Stimulated activated CD4-positive, alpha-beta T cell treated with anti-CD3 and anti-CD28 coated beads, TNF-alpha, amount 100 ng/mL, for 4 hours (primary cell): ENCODE measurements at places on chromosomes 7 and 10.

- DNase-seq: no peak
Measured at GRCh38 chr10:88810196-88810961, 7.8 kb downstream of the LIPM start.

DNA sequence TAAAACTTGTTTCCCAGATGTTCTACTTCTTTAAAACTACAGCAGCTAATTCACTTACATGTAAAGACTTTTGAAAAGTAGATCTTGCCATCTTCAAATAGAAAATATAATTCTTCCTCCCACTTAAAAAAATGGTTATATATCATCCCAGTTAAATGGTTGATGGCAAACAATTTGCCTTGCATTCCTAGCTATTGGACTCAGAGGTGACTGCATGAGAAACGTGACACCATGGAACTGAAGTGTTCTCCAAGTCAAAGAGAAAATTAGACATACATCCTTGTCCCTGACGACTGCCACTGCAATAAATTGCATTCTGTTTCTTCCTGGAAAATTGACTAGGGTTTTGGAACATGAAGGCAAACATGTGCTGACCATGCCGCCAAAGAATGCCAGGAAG lies 95.0 kb upstream of the POM121L12 start:
- no peak for DNase-seq

GRCh38 chr7:50953303-50953702 lies 170.6 kb upstream of the GRB10 start:
- no peak for DNase-seq

DNA sequence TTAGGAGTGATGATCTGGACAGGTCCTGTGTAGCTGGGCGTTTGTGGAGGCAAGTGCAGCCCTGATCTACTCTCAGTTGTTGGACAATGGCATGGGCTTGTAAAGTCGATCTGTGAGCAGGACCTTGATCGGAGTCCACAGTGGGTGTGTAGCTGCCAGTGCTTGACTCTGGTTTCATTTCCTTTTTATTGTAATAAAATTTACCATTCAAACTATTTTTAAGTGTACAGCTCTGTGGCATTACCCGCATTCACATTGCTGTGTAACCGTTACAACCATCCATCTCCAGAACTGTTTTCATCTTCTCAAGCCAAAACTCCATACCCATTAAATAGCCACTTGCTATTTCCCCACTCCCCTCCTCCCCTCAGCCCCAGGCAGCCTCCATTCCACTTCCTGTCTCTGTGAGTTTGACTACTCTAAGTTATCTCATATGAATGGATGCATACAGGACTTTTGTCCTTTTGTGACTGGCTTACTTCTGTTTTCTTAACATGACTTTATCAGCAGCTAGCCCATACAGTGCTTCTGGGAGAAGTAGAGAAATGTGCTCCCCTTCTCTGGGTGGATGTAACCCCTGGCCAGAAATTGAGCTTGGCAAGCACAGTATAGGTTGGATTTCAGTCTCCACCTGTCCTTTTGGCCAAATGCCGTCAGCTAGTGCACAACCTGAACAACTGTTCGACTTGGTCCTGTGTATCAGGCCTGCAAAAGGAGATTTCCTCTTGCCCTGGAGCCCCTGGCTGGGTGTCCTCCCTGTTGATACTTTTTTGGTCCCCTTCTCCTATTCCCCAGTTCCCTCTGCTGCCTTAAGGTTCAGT lies 180.0 kb downstream of the LRMDA start:
- no peak for DNase-seq

DNA sequence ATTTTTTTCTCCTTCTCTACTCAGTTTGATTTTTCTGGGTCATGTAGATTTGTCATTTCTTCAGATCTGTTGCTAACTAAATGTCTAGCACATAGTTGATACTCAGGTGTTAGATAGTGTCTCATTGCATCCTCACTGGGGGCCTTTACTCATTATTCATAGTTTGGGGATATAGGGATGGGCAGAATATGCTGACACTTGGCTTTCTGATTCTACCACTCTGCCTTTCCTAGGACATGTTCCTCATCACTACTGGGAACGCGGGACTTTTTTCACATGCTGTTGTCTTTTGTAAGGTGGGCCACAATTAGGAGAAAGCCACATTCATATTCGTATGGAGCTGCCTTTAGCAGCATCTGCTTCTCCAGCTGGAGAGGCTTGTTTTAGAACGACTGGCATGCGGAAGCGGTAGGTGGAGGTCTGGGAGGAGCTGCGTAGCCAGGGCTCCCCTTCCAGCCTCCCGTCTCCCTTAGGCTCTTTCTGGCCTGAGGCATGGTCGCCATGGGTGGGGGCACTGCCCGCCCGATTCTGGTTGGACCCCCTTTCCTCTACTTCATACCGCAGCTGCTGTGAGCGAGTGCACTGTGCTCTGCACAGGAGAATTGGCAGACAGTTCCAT lies 78.8 kb downstream of the SND1 start:
- no peak for DNase-seq

DNA sequence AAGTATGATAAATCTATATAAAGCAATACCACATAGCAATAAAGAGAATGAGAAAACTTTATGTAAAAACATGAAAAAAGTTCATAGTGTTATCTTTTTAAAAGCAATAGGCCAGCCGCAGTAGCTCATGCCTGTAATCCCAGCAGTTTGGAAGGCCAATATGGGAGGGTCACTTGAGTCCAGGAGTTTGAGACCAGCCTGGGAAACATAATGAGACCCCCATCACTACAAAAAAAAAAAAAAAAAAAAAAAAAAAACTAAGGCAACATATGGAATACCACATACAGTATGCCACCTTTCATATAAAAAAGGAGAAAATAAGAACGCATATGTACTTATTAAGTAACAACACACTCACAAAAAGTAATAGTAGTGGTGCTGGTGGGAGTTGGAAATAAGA lies 52.8 kb downstream of the MICU1 start:
- no peak for DNase-seq

DNA sequence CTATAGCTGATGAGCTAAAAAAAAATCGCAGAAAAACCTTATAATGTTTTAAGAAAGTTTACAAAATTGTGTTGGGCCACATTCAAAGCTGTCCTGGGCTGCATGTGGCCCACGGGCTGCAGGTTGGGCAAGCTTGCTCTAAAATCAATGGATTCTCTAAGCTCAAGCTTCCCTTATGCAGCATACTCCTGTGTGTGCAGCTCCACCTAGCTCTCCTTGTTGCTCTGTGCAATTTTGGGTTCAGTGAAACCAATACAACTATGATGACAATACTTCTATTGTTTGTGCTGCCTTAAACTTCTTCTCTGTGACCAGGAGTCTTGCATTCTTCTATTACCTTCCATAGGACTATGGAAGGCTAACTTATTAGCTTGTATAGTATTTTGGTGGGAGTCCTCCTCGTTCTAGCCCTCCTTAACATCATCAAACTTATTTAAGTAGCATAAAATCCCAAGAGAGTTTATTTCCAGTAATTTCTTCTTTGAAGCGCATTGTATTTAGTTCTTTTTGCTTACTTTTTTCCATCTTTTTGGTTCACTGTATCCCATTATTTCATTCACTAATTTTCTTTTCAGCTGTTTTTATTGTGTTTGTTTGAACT lies 170.9 kb upstream of the SMIM30 start:
- DNase-seq: no peak

- DNase-seq: no peak
Measured at GRCh38 chr10:132048294-132048667, 17.5 kb upstream of the JAKMIP3 start.

DNA sequence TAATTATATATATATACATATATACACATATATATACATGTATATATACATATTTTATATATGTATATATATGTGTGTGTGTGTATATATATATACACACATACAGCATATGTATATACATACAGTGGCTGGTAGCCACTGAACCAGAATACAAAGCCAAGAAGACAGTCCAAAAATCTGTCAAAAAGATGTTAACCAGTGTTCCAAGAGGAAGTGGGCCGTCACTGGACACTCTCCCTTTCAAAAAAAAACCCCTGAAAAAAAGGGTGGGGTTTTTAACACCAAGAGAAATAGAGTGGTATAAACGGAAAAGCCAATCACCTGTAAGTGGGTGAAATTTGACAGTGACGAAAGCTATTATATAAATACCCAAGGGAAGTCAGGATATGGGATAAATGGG lies 31.1 kb upstream of the C1GALT1 start:
- DNase-seq: no peak

- peak; percentile 57 for DNase-seq
Measured at GRCh38 chr7:2508327-2509215, 11.0 kb upstream of the LFNG start.

DNA sequence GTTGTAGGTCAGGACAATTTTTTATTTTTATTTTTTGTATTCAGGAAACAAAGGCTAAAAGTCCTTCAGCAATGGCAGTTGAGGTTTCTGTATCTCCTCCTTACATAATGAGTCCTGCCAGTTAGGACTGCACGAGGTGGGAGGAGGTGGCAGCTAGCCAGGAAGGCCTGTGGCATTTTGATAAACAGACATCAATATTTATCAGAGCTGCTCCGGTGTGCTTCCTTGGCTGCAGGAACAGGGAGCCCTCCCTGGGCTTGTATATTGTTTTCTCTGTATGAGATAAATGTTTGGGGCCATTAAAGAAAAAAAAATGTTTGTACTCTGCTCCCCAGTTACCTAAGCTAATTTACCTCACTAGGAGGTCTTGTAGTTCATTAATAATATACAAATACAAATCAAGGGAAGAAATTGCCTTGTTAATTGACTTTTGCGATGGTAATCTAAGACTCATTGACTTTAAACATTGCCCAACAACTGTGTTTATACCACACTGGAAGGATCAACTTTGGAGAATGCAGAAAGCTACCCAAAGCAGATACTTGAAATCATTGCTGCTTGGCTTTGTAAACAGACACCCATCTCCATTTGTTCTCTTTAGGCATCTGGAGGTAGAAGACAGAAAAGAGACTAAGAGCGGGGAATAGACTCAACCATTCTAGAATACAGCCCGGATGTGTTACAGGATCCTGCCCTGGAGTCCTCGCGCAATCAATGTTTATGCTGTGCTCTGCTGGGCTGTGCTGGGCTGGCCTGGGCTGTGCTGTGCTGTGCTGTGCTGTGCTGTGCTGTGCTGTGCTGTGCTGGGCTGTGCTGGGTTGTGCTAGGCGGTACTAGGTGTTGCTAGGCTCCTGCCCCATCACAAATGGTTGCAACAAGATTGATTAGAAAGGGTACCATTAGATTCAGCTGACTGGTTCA lies 36.5 kb upstream of the PDZD8 start:
- DNase-seq: no peak

DNA sequence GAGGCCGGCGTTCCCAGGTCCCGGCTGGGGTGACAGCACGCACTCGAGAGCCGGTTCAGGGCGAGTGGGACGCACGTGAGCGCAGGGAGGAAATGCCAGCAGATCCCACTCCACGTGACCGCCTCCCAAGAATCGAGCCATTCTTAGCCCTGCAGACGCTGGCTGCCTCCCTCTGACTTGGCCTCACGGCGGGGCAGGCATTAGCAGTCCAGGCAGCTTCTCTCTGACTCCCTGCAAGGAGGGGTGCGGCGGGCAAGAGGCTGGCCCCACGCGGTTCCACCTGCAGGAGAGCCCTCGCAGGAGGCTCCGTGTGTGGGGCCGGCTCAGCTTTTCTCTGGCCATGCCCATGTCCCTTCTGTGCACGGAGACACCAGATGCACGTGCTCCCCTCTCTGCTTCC lies 10.1 kb downstream of the GPR146 start:
- no peak for DNase-seq

DNA sequence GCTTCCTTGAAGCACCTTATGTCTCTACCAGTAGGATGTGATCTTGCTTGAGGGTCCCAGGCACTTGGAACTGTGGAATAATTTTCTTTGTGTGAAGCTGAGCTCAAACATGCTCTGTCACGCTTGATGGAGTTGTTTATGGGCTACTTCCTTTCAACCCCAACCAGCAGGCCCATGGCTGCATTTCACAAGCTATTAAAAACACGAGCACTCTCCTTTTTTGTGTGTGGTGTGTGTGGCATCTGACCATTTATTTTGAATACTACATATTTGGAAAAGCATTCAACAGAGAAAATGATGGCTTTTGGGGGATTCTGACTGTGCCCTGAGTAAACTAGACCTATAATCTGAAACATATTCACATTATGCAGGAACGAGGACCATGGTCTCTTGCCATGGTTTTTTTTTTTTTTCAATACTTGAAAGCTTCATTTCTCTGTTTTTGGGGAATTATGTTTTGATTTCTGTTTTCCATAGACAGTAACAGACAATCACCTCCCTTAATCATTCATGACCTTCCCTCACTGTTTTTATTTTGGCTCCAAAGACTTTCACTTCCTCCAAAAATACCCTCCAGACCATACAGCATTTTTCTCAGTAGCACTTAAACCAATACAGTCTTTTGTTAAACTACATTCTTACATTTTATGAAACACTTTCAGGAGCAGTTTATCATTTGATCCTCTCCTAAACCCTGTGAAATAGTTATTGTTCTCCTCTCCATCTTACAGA lies 233.6 kb upstream of the BMPER start:
- no peak for DNase-seq

DNA sequence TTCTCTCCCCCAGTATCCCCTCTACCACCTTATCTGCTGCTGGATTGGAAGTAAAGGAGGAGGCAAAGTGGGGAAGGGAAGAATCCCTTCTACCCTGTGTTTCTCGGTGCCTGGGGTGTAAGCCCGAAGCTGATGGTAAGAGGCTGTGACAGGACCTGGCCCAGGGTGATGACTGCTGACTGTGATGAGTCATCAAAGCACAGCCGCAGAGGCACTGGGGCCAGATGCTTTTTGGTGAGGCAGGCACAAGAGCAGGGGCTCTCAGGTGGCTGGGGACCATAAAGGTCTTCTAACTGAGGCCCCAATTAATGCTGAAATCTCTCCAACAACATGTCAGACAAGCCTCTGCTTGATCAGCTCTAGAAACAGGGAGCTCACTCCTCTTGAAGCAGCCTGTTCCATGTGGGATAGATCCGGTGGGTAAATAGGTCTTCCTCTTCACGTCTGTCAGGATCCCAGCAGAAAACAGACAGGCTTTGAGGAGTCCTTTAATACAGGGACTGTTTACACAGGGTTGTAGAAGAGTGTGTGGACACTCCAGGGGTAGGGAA lies 86.1 kb upstream of the PCBD1 start:
- DNase-seq: no peak

GRCh38 chr7:23410446-23411183 lies 59.7 kb downstream of the IGF2BP3 start:
- no peak for DNase-seq

DNA sequence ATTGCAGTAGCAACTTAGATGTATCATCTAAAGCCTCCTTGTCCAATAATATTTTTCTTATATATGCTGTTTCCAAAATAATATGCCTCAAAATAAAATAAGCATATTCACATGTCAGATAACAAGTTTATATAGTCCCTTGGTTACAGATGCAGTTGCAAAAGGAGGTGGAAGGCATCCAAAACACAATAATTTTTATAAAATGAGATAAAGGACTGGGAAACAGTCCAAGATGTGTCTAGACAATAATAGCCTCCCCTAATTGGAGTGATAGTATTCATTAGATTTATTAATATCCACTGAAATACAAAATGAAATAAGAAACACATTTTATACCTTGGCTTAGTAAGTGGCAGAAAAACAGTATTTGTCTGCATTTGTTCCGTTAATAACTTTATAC lies 30.3 kb downstream of the BCAP29 start:
- no peak for DNase-seq

DNA sequence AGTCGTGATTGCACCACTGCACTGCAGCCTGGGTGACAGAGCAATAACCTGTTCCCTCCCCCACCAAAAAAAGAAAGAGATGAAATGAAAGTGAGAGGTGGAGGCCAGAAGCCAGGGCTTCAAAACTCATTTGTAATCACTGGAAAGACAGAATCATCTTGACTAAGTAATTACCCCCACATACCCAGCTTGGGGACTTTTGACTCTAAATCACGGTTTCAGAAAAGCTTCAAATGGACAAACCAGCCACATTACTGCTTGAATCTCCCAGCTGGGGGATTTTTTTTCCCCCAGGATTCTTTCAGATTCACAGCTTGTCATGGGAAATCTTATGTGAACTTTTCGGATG lies 361.0 kb downstream of the FRMD4A start:
- DNase-seq: no peak
